ENCODE measurements at places on chromosomes 1 and 21. TPM values are rescaled to one million over a fixed set of nuclear protein-coding genes. Genes with fewer than 3 reads are reported as not detected.

Gene TCEANC2
- total RNA-seq, result 7.0 TPM

GRCh38 chr21:46061950-46062349 lies 36.0 kb upstream of the COL6A2 start:
- no peak for DNase-seq

Gene SLAMF6
- total RNA-seq, result not detected

DNA sequence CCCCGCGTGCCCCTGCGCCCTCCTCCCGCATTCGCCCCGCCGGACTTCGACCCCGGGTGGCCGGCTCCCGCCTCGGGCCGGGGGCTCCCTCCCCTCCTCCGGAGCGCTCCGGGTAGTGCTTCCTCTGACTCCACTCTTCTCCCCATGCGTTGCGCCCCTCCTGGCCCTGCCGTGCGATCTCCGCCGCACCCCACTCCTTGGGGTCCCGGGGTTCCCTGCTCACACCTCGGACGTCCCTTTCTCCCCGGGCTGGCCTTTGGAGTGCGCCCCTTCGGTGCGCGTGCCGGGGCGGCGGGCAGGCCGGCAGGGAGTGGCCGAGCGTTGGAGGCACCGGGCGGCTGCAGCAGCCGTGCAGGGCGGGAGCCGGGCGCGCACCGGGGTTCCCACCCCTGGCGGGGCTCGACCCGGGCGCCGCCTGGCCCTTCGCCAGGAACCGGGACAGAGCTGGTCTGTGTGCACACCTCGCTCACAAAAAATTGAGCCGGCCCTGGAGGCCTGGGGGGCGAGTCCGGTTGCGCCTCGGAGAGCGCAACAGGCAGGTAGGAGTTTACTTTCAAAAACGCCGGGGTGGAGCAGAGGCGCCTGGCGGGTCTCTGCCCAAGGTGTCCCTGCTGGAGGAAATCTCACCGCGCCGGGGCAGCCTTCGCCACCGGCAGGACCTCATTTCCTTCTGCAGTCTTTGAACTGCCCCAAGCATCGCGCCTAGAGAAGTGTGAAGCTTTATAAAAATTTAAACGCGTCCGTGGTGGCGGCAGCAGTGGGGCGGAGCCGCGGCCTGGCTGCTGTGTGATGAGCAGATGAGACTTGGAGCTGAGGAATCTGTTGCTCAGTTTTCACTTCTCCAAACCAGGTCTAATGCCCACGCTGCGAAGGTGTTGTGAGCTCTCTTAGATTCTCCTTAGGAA lies 650 bp downstream of the VANGL1 start:
- no peak for DNase-seq

DNA sequence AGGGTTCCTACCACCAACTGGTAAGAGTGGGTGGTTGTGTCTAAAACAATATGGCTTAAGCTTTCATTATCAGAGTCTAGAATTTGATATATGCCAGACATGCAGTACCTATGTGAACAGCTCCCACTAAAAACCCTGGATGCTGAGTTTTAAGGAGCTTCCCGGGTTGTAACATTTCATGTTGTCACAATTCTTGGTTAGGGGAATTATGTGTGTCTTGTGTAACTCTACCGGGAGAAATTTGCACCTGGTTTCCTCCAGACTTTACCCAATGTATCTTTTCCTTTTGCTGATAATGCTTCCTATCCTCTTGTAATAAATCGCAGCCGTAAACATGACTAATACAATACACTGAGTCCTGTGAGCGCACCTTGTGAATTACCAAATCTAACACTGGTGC lies 48.3 kb downstream of the ARID4B start:
- no peak for DNase-seq

- no peak for DNase-seq
These were observed 149.3 kb downstream of the HUNK start for GRCh38 chr21:32022146-32022545.

Gene EDARADD
- total RNA-seq, result 6.1 TPM

Gene CSMD2
- total RNA-seq, result 38.4 TPM

- DNase-seq, result no peak
These were observed 44.6 kb upstream of the SLC30A1 start for GRCh38 chr1:211623515-211623914.
